ENCODE measurements at places on chromosomes 12 and 14.

DNA sequence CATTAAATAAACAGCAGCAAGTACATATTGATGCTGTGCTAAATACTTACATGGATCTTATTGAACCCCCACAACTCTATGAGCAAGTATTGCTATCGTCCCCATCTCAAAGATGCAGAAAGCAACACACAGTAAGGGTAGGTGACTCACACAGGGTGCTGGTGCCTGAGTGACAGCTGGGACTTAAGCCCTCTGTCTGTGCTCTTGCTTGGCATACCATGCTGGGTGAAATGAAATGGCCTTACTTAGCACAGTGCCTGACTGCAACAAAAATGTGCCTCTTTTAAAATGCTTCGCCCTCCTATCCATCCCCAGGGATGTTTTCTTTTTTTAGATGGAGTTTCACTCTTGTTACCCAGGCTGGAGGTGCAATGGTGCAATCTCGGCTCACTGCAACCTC, 788 bp downstream of the TEX52 start:
- DNase-seq = no peak

DNA sequence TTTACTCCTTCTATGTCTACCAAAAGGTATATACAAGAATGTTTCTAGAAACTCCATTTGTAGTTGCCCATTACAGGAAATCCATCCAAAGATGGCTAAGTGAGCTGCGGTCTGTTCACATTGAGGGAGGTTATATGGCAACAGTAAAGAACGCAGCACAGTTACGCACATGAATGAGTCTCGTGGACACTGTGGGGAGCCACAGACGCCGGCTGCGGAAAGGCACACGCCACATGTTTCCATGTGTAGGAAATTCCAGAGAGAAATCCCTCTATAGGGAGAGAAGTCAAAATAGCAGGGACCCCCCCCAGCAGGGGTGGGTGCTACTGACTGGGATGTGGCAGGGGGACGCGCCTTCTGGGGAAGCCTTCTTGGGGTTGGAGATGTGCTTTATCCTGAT, 139.0 kb upstream of the NCOR2 start:
- no peak for DNase-seq

GRCh38 chr14:24108336-24108874, 6.2 kb upstream of the DCAF11 start:
- no peak for DNase-seq

GRCh38 chr14:60657456-60658210, 8.4 kb upstream of the SIX1 start:
- no peak for DNase-seq

DNA sequence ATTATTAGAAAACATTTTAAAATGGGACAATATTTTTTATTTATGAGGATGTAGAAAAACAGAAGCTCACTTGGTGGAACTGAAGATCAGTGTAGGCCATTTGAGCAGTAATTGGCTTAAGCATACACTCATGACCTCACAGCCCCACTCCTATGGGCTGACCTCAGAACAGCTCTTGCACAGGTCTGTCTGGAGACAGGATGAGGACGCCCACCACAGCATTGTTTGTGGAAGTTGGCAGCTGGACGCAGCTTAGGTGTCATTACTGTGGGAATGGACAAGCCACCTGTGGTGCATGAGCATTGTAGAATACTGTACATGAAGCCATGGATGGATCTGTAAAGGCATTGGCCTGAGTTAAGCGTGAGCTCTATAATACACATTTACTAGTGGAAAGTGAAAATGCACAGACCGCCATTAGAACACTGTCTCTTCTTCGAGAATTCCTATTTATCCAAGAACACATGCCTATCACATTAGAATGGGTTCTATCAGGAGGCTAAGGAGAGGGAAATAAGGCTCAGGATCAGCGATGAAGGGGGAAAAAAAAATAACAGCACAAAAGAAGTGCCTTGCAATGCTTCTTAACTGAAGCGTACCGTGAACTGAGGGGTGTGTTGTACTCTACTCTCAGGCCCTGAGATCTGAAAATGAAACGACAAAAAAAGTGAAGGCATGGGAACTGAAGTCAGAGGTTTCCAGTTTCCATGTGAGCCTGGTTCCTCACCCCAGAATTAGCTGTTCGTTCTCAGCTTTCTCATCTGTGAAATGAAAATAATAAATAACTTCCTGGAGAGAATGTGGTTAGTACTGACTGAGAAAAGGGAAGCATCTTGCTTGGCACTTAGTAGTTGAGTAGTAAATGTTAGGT, 33.6 kb downstream of the KCNA1 start:
- DNase-seq = no peak

- DNase-seq = no peak
Measured at GRCh38 chr14:95472819-95473251, 43.6 kb downstream of the SYNE3 start.

- peak; percentile 56 for DNase-seq
Measured at GRCh38 chr12:110741341-110742095, 1.2 kb downstream of the PPP1CC start.

- no peak for DNase-seq
Measured at GRCh38 chr12:15757553-15758255, 31.5 kb downstream of the EPS8 start.

DNA sequence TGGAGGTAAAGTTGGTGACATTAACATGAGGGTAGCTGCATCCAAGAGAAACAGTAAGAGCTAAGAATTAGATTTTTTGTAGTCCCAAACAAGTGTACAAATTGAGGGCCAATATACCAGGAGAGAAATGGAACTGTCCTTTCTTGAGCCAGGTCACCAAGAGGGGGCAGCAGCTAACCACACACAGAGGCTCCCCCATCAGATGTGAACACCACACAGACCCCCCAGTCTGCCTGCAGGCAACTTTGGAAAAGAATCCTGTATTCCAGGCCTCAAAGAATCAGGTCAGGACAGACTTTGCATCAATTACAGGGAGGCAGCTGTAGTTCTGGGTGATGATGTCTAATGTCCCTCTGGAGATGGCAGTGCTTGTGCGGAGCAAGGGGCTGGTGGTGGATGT, 77.9 kb downstream of the SPTB start:
- DNase-seq = no peak

DNA sequence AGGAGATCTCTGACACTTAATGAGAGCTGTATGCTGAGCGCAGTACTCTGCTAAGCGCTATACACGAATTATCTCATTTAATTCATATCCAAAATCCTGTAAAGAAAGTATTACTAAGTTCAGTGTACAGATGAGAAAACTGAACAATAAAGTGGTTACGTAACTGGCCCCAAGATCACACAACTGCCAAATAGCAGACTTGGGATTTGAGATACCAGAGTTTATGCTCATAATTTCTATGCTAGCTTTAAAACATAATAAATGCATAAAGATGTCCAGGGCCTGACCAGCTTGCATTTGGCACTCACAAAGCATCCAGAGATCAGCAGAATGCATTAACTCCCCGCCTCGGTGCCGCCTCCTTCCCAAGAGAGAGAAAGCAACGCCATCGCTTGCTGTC, 83.2 kb upstream of the PWP1 start:
- no peak for DNase-seq

- no peak for DNase-seq
Measured at GRCh38 chr12:16155938-16156337, 121.5 kb downstream of the SLC15A5 start.

GRCh38 chr12:48105867-48106680, at the start of gene SENP1:
SENP1 (minus strand) TSS chr12:48106079; CDS start chr12:48101472, 4,607 bp downstream.
- peak; percentile 88 for DNase-seq

DNA sequence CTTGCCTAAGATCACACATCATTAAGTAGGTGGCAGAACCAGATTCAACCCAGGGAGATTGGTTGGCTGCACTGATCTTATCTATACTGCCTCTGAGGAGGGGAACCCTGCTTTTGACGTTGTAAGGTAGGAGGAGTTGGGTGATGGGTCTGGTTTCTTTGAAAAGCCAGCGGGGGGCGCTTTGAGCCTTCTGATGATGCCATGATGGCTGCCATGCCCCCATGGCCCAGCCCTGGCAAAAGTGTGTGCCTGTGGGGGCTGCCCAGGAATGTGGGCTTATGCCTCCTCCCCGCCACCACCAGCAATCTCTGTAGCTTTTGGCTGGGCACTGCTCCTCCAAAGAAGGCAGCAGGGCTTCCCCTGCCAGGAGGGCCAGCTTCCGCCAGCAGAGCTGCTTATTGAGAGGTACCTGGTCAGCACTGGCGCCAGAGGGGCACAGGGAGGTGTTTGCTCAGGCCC, 224.3 kb downstream of the SLC41A2 start:
- DNase-seq = no peak

DNA sequence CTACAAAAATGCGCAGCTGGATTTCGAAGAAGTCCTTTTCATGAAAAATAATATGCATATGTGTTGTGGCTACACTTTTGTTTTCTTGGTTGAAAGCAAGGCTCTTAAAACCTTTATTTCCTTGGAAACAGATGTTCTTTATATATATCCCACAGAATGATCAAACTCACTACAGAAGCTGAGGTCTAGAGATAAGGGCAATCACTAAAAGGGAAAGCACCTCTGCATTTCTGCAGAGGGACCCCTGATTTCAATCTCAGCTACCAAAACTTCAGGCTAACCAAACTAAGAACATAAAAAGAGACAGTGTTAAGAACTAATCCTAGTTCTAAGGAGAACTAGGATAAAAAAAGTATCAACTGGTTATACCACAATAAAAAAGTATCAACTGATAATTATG, 65.4 kb upstream of the CDKL1 start:
- DNase-seq = no peak

DNA sequence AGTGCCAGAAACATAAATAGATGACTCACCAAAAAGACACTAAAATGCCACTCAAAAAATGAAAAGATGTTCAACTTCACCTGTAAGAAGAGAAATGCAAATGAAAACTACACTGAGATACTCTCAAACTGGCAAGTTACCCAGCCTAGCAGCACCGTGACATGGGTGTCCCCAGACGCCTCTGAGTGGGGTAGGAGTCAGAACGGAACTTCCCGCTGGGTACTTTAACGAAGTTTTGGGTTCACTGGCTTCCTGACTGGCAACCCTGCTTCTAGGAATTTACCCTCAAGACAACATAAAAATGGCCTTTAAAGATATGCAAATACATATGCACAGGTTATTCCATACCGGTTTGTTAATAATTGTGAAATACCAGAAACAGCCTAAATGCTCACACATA, 52.6 kb downstream of the RIMBP2 start:
- DNase-seq = no peak

- DNase-seq = no peak
Measured at GRCh38 chr12:42794806-42795205, 205.3 kb upstream of the PRICKLE1 start.

DNA sequence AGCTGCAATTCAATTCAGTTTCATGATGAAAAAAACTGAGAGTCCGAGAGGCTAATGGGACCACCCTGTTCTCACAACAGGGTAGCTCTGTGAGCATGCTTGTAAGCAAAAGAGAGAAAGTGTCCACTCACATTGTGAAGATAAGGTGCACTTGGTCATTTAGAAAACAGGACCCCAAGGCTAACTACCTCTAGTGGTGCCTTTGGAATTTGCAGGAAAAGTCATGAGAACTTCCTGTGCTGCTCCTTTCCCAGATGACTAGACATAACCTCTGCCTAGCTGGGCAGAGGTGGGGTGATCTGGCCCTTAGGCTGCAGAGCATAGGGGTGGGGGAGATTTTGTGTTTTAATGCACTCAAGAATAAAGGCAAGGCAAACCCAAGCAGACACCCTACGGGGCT, 118.9 kb downstream of the STAB2 start:
- DNase-seq = no peak

GRCh38 chr14:50970886-50971781, 26.9 kb upstream of the PYGL start:
- no peak for DNase-seq

- DNase-seq = no peak
Measured at GRCh38 chr12:69988481-69989321, 163.7 kb downstream of the MYRFL start.

Data from globus pallidus (tissue), 1 donor.